ENCODE measurements at places on chromosomes 3 and 15.

DNA sequence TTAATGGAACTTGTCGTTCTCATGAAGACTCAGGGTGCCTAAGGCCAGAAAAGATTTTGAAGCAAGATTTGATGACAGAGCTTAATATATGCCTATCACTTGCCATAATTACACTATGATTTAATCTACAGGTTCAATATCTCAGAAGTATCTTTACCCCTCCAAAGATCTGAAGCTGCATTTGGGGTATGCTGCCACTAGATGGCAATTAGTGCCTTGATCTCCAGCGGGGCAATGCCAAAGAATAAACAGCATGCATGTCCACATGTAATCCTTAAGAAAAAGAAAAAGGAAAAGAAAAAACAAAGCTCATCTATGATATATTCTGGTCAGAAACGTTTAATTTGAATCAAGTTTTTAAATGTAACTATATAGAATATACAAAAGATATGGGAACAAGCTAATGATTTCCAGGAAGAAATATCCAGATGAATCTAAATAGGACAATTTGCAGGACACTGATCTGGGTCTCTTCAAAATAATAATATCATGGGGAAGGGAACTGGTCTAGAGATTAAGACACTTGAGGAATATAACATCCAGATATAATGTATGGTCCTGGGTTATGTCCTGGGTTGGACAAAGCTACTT lies 55.0 kb upstream of the SOX14 start:
- no peak for DNase-seq

GRCh38 chr3:127390365-127391025 lies 102.6 kb upstream of the PRR20G start:
- DNase-seq: no peak

DNA sequence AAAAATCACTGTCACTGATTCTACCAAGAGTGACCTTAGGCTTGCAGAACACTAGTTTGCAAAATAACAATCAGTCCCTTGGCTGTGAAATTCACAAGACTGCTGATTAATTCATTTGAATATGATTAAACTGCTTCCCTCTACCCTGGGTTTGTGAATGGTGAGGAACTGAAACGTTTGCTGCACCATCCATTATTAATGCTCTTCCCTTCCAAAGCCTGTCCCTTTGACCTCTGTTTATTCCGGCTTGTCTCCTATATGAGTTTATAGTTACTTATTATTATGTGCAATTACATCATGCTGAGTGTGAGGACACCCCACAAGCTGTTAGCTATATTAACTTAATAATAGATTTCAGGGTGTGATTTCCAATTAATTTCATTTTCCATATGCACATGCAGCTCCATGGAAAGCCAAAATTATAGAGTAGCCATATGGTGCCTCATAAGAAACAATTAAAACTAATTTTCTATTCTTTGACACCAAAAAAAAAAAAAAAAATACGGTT lies 96.5 kb downstream of the SUCLG2 start:
- no peak for DNase-seq

DNA sequence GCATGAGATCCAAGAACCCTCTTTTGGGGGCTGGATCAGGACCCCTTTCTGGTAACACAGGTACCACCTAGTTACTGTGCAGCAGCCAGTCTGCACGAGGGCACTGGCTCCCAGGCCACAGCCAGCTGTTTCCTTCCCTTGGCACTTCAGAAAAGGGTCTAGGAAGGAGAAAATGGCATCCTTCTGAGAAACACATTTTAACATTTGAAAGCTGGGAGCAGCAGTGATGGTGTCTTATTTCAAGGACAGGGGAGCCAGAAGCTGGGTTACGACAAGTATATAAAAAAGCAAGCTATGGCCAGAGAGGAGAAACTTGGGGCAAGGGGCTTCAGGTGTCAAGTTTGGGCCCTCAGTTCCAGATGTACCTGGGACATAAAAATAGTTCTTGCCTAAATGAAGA lies 282.8 kb downstream of the CTNNB1 start:
- no peak for DNase-seq

DNA sequence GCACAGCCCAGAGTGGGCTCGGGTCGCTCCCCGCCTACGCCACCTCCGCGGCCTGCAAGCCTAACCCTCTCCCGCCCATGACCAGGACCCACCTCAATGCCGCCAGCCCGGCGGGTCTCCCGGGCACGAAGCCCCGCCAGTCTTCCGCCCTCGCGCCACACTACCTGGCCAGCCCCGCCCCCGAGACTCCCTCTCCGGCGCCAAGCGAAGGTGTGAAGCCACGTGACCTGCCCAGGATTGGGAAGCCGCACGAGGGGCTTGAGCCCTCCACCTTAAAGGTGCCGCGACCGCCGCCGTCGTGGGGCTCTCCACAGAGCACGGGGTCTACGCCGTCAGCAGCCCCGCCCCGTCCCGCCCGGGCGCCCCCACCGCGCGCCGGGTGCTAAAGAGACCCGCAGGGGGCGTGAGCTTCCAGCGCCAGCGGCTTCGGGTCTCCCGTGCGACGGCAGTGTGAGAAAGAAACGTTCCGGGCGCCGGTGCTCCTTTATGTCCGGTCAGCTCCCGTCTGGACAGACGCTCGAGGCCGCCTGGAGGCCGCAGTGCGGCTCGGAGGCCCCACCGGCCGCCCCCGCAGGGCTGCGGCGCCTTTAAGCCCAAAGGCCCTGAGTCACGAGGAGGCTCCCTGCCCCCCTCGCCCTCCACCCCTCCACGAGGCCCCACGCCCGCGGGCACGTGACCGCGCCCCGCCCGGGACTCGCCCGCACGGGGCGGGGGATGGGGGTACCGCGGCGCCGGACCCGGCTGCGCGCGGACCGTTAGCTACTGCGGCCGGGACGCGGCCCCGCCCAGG lies at the start of gene CPEB1:
TSS of gene CPEB1 (minus strand) at position 319 of the 790 bp plus-strand sequence. CDS start 18,904 bp downstream, outside the sequence.
- peak; percentile 37 for DNase-seq

DNA sequence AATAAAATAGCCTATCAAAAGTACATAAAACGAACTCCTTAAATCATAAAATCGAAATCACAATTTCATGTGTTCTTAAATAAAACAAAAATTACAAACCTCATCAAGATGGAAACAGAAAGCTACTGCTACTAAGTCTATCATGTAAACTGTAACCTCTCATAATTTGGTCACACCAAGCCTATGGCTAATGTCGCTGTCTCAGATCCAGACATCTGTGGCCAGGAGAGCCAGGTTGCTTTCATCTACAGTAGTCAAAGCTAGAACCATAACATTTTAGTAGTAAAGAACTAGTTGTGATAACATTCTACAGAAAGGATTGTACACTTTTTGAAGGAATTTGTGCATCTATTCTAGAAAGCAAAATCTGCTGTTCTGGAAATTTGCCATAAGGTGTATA lies 197.4 kb upstream of the MBNL1 start:
- no peak for DNase-seq

GRCh38 chr3:148023994-148024393 lies 614.8 kb downstream of the ZIC1 start:
- no peak for DNase-seq

- DNase-seq: no peak
These were observed 8.5 kb upstream of the MYH15 start for GRCh38 chr3:108518895-108519294.

DNA sequence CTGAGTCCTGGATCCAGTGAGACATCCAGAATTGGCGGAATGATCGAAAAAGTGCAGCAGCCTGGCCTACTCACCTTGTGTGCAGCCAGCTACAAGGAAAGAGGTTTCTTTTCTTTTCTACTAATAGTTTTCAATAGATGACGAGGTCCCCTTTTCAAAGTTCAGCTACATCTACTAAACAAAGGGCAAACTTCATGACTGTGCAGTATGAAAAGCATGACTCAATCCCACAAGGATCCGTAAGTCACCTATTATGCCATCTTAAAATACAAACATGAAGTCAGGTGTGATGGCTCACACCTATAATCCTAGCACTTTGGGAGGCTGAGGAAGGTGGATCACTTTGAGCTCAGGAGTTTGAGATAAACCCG lies 16.7 kb downstream of the MIX23 start:
- DNase-seq: no peak

DNA sequence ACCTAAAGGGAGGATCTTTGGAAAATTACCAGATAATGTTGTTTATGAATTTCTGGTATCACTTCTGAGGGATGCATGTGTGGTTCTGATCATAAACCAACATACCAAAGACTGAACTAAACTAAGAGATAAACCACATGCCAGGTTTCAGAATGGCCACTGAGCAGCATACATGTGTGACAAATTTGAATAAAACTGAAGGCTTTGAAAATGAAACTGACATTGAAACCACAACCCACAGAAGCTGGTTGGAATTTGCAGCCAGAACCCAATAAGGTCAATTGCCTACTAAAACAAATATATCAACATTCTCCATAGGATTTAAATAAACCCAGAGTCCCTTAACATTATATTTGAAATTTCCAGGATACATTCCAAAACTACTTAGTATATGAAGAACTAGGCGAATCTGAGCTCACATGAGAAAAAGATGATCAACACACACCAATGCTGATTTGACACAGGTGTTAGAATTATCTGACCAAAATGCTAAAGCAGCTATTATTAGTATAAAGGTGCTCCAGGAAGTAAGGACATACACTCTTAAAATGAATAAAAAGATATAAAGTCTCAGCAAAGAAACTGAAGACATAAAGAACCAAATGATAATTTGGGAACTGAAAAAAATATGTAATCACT lies 125.0 kb downstream of the ZNF280D start:
- no peak for DNase-seq
